ENCODE measurements at places on chromosomes 1 and 21.

GRCh38 chr21:34042735-34043134, 30.6 kb upstream of the MRPS6 start:
- DNase-seq: no peak

DNA sequence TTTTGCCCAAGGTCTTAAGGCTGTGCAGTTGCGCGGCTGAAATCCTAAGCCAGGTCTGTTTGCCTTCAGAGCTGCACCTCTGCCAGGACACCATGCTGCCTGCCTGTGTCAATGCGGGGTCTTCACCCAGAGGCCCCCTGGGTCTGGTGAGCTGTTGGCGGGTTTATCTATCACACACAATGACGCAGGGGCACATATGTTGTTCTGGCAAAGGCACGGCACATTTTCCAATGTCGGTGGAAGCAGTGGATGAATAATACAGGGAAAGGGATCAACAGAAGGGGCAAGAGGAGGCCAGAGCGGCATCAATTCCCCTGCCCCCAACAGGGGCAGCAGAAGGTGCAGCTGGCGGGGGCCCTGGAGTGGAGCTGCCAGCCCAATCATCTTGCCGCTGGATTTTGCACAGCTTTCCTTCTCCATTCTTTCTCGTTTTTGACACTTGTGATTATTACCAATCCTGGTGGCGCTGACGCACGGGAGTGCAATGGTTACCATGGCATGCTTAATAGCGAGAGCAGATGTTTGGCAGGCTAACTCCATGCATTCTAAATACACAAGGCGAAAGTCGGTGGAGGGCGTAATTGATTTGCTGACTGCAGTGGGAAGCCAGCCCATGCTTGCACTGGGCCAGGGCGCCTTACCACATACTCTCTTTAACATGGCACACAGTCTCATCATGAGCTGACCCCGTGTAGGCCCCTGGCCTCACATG, 45.8 kb upstream of the CYP2J2 start:
- no peak for DNase-seq

DNA sequence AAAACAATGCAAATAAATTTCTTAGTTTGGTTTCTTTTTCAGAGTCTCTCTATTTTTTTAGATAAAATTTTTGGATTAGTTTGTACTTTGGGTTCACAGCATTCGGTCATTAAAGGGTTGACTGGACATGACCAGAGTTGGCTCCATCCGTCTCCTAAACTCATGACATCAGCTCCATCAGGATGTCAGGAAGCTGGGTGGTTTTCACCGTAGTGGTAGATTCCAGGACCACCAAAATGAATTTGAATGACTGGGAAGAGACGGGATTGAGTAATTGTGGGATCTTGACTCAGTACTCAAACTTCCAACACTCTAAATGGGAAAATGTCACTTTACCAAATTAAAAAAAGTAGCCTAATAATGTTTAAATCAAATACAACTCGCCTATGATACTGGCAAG, 279.2 kb upstream of the DUSP10 start:
- DNase-seq: no peak

DNA sequence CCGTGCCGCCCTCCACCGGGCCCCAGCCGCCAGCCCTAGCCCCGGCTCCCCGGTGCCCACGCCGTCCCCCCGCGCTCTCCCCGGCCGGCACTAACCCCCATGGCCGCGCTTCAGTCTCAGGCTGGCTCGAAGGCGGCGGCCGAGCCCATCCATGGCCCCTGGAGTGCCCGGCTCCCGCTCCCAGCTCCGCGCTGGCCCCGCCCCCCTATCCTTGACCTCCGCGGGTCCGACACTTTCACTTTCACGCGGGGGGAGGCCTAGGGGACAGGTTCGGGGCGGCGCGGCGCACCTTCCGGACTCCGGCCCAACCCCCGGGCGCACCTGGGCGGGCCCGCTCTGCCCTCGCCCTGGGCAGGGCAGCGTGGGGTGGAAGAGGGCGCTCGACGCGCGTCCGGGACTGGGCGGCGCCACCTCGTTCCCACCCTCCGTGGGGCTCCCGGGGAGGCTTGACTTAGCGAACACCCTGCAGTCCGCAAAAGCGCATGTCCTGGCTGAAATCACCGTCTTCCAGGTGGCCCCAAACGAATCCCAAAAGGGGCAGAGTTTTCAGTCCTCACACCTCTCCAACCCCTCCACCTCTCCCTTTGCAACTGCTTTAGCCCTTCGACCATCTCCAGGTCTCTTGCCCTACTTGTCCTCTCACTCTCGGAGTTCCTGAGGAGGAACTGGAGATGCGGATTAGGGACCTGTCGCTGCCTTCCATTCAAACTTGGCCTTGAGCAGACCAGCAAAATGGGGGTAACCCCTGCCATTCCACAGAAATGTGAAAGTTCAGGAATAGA, 3.9 kb upstream of the DENND2D start:
- DNase-seq: peak; percentile 58

- DNase-seq: no peak
These were observed 14.9 kb upstream of the NPPB start for GRCh38 chr1:11873395-11874257.

DNA sequence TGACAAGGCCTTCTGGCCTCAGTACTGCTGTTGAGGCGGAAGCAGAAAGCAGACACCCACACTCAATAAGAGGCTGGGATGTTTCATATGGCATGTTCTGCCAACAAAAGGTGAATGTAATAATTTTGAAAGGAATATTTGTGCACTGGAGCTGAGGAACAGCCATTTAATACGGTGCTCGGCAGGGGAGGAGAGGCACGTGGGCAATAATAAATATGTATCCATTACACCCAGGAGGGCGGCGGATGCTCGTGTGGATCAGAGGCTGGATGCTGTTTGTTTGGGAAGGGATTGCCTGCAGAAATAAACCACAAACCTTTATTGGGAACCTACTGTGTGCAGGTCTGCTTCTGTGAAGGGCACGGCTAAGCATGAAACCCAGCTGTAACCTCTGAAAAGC, 92.0 kb downstream of the VWA5B1 start:
- no peak for DNase-seq

GRCh38 chr1:161944381-161944780, 79.3 kb downstream of the OLFML2B start:
- no peak for DNase-seq

- DNase-seq: no peak
These were observed 216.9 kb upstream of the SAMSN1 start for GRCh38 chr21:14762734-14763694.

DNA sequence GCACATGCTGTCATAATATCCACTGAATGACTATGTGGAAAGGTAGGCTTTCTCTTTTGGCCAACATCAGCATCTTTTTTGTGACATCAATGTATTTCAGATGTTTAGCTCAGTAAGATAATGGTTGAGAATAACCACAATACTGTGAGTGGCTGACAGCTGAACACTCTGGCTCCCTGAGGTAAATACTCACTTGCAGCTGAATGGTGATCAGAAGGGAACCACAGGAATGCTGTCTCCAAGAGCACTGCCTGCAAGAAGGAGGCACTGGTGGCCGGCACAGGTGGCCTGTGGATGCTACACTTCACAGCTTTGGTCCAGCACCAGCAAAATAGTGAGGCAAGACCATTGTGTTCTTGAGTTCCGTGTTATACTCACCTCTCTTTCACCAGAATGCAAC, 118.7 kb upstream of the PPM1J start:
- no peak for DNase-seq

GRCh38 chr1:224373008-224373590, 16.4 kb downstream of the CNIH4 start:
- DNase-seq: no peak

DNA sequence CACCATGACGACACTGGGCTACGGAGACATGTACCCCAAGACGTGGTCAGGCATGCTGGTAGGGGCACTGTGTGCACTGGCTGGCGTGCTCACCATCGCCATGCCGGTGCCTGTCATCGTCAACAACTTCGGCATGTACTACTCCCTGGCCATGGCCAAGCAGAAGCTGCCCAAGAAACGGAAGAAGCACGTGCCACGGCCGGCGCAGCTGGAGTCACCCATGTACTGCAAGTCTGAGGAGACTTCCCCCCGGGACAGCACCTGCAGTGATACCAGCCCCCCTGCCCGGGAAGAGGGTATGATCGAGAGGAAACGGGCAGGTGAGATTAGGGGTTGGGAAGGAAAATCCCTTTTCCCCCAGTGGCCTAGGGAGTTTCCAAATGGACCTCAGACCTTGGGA, 13.5 kb downstream of the KCNC4 start:
- no peak for DNase-seq

GRCh38 chr1:193971595-193971994, 785.2 kb upstream of the B3GALT2 start:
- DNase-seq: no peak

- DNase-seq: no peak
These were observed 59.5 kb downstream of the TOMM20 start for GRCh38 chr1:235069176-235069575.

- no peak for DNase-seq
These were observed 6.4 kb downstream of the RORC start for GRCh38 chr1:151825204-151825603.

DNA sequence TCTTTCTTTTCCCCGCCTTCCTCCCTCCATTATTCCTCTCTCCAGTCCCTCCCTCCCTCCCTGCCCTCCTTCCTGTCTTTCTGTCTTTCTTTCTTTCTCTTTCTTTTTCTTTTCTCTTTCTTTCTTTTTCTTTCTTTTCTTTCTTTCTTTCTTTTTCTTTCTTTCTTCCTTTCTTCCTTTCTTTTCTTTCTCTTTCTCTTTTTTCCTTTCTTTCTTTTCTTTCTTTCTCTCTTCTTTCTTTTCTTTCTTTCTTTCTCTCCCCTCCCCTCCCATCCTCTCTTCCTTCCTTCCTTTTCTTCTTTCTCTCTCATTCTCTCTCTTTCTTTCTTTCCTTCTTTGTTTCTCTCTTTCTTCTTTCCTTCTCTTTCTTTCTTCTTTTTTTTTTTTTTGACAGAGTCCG, 402.2 kb upstream of the PLXNA2 start:
- DNase-seq: no peak

- DNase-seq: no peak
These were observed 45.4 kb upstream of the ATP1B1 start for GRCh38 chr1:169060919-169061639.

GRCh38 chr1:201084295-201084694, 27.9 kb downstream of the CACNA1S start:
- DNase-seq: no peak

DNA sequence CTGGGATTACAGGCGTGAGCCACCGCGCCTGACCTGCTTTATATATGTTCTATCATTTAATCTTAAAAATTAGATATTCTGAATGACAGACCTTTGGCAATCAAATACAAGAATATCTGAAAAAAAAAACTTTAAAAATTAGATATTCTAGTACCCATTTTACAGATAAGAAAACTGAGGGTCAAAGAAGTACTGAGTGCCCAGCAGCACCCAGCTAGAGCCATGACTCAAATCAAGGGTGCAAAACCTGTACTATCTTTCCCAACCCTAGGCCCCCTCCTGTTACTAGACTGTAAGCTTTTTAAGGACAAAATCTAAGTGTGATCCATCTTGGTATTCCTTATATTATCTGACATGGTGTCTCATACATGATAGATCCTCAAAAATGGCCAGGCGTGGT, 8.3 kb downstream of the ARHGAP30 start:
- DNase-seq: no peak

- DNase-seq: no peak
These were observed 10.0 kb downstream of the ARMH1 start for GRCh38 chr1:44684525-44684924.

DNA sequence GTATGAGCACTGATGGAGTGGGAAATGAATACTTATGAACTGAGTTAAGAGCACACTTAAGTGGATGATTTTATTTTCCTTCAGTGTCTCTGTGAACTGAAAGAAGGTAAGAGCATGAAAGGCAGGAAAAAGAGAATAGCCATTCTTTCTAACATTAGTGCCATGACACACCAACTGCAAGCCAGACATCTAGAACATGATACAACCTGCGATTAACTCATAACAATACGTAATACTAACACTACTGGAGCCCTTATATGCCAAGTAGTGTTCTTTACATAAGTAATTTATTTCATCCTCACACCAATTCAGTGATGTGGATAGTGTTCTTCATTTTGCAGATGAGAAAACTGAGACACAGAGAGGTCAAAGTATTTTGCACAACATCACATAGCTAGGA, 56.7 kb downstream of the PRRX1 start:
- no peak for DNase-seq

DNA sequence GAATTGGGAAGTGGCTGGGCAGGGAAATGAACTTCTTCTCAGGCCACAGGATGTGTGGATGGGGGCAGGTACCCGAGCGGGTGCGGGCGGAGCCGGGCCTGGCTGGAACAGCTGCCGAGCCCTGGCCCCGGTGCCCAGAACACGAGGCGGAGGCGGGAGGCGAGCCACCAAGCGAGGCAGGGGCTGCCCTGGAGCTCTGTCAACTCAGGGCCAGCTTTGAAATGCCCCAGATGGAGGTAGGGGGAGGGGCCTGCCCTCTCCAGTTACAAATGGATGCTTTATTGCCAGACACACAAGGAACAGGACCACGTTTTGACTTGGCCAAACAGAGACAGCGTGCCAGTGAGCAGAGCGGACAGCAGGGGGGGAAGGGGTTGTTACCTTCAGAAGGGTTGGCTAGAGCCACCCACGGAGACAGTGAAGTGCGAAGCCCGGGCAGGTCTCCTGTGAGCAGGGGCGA, 240.4 kb downstream of the SDCCAG8 start:
- DNase-seq: no peak
